ENCODE measurements at places on chromosomes 12 and 14. TPM values are rescaled to one million over a fixed set of nuclear protein-coding genes. Genes with fewer than 3 reads are reported as not detected.

GRCh38 chr14:103026988-103027387, 30.4 kb downstream of the CDC42BPB start:
- no peaks in the 10 kb centered on the region for H3K36me3 ChIP-seq
- H3K27me3 ChIP-seq = no peaks in the 10 kb centered on the region
- no peak for DNase-seq
- no peaks in the 10 kb centered on the region for H3K4me1 ChIP-seq

DNA sequence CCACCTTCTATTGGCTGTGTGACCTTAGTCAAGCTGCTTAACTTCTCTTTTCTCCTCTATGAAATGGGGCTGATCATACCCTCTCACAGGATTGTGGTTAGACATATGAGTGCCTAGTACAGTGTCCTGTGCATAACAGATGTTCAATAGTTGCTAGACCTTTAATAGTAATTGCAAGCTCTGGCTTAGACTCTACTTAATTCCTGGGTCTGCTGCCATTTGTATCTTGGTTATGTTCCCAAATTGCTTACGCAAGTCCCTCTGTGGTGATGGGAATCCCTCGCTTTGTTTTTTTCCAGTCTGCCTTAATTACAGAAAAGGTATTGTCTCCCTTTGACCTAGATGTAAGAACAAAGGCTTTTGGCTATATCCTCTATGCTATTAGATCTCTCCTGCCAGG, 15.1 kb downstream of the SUDS3 start:
- no peak overlapping the region for H3K27ac ChIP-seq
- no peak overlapping the region for H3K4me3 ChIP-seq
- no peaks in the 10 kb centered on the region for H3K4me1 ChIP-seq
- DNase-seq = no peak
- no peaks in the 10 kb centered on the region for H3K27me3 ChIP-seq
- H3K36me3 ChIP-seq = peaks cover 81% of the 10 kb centered on the region

DNA sequence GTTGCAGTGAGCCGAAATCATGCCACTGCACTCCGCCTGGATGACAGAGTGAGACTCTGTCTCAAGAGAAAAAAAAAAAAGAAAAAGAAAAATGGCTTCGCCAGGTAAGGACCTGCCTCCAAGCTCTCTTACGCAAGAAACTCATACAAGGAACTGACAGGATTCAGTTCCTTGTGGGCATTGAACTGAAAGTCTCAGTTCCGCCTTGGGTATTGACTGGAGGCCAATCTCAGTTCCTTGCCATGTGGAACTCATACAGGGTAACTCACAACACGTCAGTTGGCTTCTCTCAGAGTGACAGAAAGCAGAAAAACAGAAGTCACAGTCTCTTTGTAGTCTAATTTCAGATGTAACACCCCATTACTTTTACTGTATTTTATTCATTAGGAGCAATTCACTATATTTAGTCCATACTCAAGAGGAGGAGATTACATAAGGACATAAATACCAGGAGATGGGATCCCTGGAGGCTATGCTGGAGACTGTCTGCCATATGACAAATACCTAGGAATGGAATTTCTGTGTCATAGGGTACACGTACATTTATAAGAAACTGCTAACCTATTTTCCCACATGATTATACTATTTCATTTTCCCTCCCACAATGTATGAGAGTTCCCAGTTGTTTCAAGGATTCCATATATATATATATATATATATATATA, 11.4 kb upstream of the NOPCHAP1 start:
- H3K27me3 ChIP-seq = peaks cover 2% of the 10 kb centered on the region
- no peaks in the 10 kb centered on the region for H3K4me1 ChIP-seq
- H3K4me3 ChIP-seq = no peak overlapping the region
- no peak for DNase-seq
- no peak overlapping the region for H3K27ac ChIP-seq

RERGL gene
- not detected for polyA plus RNA-seq

- DNase-seq = no peak
- H3K4me1 ChIP-seq = no peaks in the 10 kb centered on the region
- H3K27ac ChIP-seq = no peak overlapping the region
- H3K27me3 ChIP-seq = no peaks in the 10 kb centered on the region
- H3K36me3 ChIP-seq = no peaks in the 10 kb centered on the region
These were observed 22.2 kb downstream of the A2ML1 start for GRCh38 chr12:8844665-8845064.

DNA sequence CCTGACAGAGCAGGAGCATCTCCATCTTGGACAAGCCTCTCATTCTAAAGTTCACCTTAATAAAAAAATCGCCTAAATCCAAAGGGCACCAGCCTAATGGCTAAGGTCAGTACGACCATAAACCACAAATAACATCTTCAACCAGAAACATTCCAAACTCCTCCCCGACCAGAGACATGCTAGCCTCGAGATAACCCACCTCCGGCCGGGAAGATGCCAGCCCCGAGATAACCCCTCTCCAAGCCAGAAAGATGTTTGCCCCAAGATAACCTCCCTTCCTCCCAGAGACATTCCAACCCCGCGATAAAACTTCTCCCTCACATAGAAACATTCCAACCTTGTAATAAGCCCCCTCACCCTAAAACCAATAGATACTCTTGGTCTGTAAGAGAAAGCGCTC, 86.8 kb upstream of the PKP2 start:
- H3K4me3 ChIP-seq = no peak overlapping the region
- no peak overlapping the region for H3K27ac ChIP-seq
- no peak for DNase-seq
- no peaks in the 10 kb centered on the region for H3K27me3 ChIP-seq

DNA sequence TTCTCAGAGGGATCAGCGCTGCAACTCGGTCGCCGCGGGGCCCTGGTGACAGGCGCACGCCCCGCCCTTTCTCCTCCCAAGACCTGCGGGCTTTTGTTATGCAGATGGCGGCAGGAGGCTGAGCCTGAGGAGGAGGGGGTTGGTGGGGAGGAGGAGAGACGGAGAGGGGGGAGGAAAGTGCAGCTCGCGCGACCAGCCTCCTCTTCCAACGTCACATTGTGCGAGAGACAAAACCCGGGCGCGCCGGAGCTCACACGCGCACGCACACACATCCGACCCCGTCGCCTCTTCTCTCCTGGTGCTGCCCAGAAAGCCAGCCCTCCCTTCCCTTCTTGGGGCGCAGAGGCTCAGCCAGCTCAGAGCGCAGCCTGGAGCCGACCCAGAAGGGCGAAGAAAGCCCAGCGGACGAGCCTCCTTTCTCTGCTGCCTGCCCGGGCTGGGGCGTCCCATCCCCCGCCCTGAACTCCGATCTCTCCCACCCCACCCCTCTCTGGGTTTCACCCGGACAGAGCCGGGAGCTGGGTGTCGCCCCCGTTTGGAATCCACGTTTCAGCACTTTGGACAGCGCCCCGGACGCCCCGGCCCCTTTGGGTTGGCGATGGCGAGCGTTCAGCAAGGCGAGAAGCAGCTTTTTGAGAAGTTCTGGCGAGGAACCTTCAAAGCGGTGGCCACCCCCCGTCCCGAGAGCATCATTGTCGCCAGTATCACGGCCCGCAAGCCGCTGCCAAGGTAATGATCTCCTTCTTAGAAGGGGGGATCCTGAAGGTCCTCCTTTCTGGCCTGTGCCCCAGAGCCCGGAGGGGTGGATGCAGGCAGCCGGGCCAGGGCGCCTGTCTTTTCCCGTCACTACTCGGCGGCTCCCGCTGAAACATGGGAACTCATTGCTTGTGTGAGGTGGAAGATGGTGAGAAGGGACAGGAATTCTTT, at the start of gene SRRM4:
TSS of gene SRRM4 (plus strand) at position 257 of the 927 bp plus-strand sequence. CDS start at position 599, 342 bp downstream.
- no peaks in the 10 kb centered on the region for H3K36me3 ChIP-seq
- no peak within 1 kb of the TSS for H3K4me3 ChIP-seq
- no peak within 1 kb of the TSS for H3K27ac ChIP-seq

GRCh38 chr14:32938719-32939253, at the start of gene NPAS3:
Gene NPAS3, plus strand, starts transcription at chr14:32938879.
- no peaks in the 10 kb centered on the region for H3K36me3 ChIP-seq
- H3K4me3 ChIP-seq = no peak within 1 kb of the TSS
- peaks cover 3% of the 10 kb centered on the region for H3K4me1 ChIP-seq
- H3K27ac ChIP-seq = no peak within 1 kb of the TSS
- no peak for DNase-seq
- peaks cover 37% of the 10 kb centered on the region for H3K27me3 ChIP-seq

NANOG gene
- not detected for polyA plus RNA-seq

- no peaks in the 10 kb centered on the region for H3K36me3 ChIP-seq
- H3K27ac ChIP-seq = peak overlapping the region; percentile 34
- peaks cover 63% of the 10 kb centered on the region for H3K4me1 ChIP-seq
These were observed 97.6 kb downstream of the NINJ2 start for GRCh38 chr12:565589-566105.

ZNF385A gene
- not detected for polyA plus RNA-seq

DNA sequence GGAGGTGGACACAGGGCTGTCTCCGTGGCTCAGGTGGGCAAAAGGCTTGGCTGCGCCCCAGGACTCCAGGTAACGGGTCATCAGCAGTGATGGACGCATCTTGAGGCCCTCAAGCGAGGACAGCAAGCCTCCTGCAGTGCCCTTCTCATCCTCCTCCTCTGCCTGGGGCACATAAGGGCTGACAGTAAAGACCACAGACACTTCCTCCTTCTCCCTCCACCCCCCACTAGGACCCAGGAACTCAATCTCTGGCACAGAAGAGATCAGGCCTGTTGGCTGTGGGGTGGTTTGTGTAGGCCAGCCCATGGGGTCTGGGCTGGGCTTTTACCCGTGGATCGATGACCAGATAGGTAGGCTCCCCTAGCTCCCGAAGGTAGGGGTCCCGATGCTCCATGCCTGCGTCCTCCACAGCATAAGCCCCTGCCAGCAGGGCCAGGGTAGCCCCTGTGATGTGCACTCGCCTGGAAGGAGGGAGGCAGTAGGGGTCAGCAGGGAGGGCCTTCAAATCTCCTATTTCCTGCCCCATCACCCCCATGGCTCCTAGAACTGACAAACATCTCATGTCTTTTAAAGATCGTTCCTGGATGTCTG, 5.7 kb downstream of the ADCY4 start:
- no peak for DNase-seq
- no peak overlapping the region for H3K4me3 ChIP-seq
- H3K27ac ChIP-seq = no peak overlapping the region
- peaks cover 28% of the 10 kb centered on the region for H3K4me1 ChIP-seq

DNA sequence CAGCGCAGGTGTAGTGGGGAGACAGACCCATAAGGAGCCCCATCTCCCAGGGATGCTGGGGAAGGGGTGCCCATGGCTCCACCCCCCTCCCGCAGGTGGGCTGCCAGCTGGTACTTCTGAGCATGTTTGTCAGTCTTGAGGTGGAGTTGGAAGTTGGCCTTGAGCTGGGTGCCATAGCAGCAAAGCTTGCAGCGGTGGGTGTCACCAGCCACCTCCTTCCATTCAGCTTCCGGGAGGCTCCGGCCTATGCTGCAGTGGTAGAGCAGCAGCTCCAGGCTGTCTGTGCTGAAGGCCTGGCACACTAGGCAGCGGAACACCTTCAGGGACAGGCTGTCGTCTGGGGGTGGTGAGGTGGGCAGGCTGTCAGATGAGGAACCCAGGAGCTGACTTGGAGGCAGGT, 18.9 kb downstream of the ZFHX2 start:
- no peak overlapping the region for H3K4me3 ChIP-seq
- H3K27me3 ChIP-seq = no peaks in the 10 kb centered on the region
- H3K4me1 ChIP-seq = no peaks in the 10 kb centered on the region
- H3K27ac ChIP-seq = no peak overlapping the region
- no peaks in the 10 kb centered on the region for H3K36me3 ChIP-seq
- DNase-seq = no peak

DNA sequence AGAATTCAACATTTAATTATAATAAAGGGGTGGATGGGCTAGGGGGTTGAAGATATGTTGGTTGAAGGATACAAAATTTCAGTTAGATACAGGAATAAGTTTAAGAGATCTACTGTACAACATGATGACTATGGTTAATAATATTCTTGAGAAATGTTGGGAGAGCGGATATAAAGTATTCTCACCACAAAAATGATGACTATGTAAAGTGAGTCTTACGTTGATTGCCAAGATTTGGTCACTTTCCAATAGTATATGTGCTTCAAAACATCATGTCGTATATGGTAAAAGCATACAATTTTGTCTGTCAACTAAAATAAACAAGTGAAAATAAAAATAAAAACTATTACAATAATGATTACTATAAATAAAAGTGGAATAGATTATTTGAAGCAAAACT, 802.0 kb downstream of the C12orf50 start:
- no peak overlapping the region for H3K4me3 ChIP-seq
- no peaks in the 10 kb centered on the region for H3K4me1 ChIP-seq
- no peaks in the 10 kb centered on the region for H3K36me3 ChIP-seq
- no peak overlapping the region for H3K27ac ChIP-seq
- no peaks in the 10 kb centered on the region for H3K27me3 ChIP-seq

- DNase-seq = no peak
- H3K27me3 ChIP-seq = no peaks in the 10 kb centered on the region
- H3K4me1 ChIP-seq = no peaks in the 10 kb centered on the region
These were observed 75.2 kb downstream of the PTPN21 start for GRCh38 chr14:88479574-88479987.

VSIG10 gene
- 1.8 TPM for polyA plus RNA-seq

GRCh38 chr14:65469903-65470302, 57.4 kb downstream of the FUT8 start:
- no peaks in the 10 kb centered on the region for H3K27me3 ChIP-seq
- H3K27ac ChIP-seq = no peak overlapping the region
- H3K4me1 ChIP-seq = no peaks in the 10 kb centered on the region
- no peak for DNase-seq
- peaks cover 8% of the 10 kb centered on the region for H3K36me3 ChIP-seq

All from CD4-positive, CD25-positive, alpha-beta regulatory T cell (primary cell).